Cerebellum (tissue), 4 donors: ENCODE measurements at places on chromosomes 5 and 9. TPM values are rescaled to one million over a fixed set of nuclear protein-coding genes. Genes with fewer than 3 reads are reported as not detected.

Gene PDCD1LG2
- 0.09 TPM for total RNA-seq

Gene IL13
- total RNA-seq = not detected

Gene SPATA31A3
- total RNA-seq = not detected

Gene FAM78A
- total RNA-seq = 1.7 TPM

Gene SIL1
- total RNA-seq = 15.2 TPM

Gene CAMK2A
- total RNA-seq = 7.5 TPM

Gene ACO1
- 13.7 TPM for total RNA-seq

Gene TNFAIP8
- 8.6 TPM for total RNA-seq

Gene KIF4B
- total RNA-seq = 0.18 TPM

Gene TMEFF1
- total RNA-seq = 38.7 TPM

Gene LTC4S
- 2.7 TPM for total RNA-seq

Gene PSD2
- total RNA-seq = 16.7 TPM

Gene ASPN
- total RNA-seq = 2.9 TPM

Gene IRGM
- total RNA-seq = 0.45 TPM

Gene EGFL7
- 11.6 TPM for total RNA-seq

Gene TEX48
- not detected for total RNA-seq

Gene LHX3
- not detected for total RNA-seq

Gene ORM2
- not detected for total RNA-seq

Gene CNTNAP3B
- total RNA-seq = 53.5 TPM
